ENCODE measurements at places on chromosomes 12 and 14.
A peak's percentile ranks its signal among the peaks of the same experiment; 100 is the strongest.

- DNase-seq = no peak
These were observed 36.4 kb upstream of the SYT10 start for GRCh38 chr12:33476058-33476457.

DNA sequence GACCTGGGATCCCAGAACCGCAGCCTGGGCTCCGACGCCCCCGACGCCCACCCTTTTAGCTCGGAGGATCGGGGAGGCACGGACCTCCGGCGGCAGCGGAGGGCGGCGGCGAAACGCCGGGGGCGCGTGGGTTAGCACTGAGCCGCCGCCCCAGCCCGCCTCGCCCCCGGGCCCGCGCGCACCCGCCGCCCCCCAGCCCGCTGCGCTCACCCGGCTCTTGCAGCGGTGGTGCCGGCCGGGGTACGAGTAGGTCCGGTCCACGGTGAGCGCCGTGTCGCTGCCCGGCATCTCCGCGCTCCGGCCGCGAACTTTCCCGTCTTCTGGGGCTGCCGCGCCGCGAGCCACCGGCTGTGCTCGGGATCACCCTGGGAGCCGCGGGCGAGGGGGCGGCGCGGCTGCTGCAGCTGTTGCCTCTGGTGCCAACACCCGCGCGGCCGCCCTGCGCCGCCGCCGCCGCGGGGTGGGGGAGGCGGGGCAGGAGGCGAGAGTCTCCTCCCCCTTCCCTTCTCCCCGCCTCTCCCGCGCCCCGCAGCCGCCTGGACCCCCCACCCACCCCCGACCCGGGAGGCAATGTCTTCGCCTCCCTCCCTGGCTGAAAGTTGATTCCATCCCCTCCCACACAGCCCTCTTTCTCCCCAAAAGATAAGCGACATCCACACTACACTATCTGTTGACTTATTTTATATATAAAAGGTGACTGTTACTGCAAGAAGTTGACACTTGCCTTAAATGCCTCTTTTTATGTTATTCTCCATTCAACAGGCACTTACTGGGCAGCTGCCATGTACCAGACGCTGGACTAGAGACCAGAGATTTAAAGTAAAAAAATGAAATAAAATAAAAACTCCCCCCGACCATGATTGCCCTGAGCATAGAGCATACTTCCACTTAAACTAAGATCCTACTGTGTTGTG is at the start of gene TMCC3:
TSS of gene TMCC3 (minus strand) at position 415 of the 914 bp plus-strand sequence. CDS start at position 288, 127 bp downstream.
- peak; percentile 16 for DNase-seq

DNA sequence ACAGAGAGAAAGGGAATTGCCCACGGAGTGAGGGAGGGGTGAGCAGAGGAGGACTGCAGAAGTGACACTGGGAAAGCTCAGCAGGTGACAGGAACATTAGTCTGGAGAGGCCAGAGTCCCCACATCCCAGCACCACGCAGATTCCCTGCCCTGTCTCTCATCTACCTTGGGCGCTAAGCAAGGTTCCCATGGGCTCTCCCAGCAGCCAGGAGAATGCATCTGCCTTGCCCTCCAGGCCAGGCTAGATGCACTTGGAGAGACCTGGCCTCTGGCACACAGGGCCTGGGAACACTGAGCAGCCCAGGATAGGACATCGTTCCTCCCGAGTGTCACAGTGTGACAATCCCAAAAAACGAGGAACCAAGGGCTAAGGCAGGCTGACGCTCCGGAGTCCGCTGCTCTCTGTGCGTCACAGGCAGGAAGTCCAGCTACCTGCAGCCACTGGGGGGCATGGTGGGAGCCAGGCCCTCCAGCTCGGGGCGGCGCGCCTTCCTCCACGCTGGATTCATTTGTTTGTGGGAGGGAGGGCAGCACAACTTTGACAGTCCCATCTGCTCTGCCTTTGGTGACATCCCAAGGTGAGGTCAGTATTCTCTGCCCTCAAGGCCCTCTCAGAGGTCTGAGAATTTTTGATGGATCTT is 5.4 kb upstream of the NGB start:
- DNase-seq = no peak

GRCh38 chr14:34050606-34051005 is 99.7 kb upstream of the EGLN3 start:
- no peak for DNase-seq

DNA sequence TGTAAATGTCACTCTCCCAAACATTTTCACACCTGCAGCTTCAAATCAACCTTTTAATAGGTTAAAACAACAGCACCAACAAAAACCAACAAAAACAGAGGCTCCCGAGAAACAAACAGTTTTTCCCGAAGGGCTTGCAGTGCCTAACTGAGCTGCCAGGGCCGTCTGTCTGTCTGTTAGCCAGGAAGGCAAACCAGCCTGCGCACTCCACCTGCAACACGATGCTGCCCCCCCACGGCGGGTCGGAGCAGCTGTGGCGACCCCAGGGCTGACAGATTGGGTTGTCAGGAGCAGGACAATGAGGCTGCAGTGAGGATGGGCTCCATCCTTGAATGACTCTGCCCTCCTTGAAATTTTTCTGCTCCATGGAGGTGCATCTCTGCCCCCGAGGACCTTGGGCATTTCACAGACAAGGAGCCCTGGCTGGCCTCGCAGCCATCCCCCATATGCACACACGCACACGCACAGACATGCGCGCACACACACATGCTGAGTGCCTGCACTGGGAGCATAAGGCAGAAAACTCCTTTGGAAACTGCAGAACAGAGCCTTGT is 2.6 kb downstream of the RTL1 start:
- peak; percentile 7 for DNase-seq

GRCh38 chr12:113940357-113941207 is 25.5 kb downstream of the RBM19 start:
- DNase-seq = no peak

- no peak for DNase-seq
These were observed 14.5 kb downstream of the CAPZA3 start for GRCh38 chr12:18752280-18752920.

DNA sequence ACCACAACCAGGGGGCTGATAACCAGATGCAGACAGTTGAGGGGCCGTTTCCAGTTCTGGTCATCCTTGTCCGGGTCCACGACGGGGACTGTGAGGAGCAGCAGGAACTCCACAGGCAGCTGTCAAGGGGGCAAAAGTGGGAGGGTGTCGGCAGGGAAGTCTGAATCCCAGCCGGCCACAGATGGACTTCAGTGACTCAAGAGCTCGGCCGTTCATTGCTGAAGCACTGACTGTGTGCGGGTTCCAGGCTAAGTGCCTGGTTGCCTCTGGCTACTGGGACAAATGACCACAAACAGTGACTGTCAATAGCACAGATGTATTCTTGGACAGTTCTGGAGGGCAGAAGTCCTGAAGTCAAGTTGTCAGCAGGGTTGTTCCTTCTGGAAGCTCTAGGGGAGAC is 19.6 kb downstream of the SLC8B1 start:
- no peak for DNase-seq

- DNase-seq = peak; percentile 55
These were observed at the start of gene FKBP11 for GRCh38 chr12:48925304-48926011. FKBP11 (minus strand) TSS chr12:48925492; CDS start chr12:48925428, 64 bp downstream.

DNA sequence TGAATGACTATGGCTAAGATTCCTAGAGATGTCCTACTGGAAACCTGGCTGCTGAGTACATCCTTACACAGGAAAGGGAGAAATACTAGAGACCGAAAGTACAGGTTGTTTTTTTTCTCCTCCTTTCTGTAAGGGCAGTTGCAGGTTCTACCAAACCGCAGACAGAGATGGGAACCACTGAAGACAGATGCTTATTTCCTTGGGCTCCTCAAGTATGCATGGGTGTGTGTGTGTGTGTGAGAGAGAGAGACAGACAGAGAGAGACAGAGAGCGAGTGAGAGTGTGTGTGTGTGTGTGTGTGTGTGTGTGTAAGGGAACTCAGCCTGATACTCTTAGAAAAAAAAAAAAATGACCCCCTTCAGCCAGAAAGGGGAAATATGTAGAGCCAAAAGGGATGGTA is 42.5 kb downstream of the MAP4K5 start:
- DNase-seq = no peak
